Cortex of kidney (tissue), 1 donor: ENCODE measurements at places on chromosomes 4 and X.

DNA sequence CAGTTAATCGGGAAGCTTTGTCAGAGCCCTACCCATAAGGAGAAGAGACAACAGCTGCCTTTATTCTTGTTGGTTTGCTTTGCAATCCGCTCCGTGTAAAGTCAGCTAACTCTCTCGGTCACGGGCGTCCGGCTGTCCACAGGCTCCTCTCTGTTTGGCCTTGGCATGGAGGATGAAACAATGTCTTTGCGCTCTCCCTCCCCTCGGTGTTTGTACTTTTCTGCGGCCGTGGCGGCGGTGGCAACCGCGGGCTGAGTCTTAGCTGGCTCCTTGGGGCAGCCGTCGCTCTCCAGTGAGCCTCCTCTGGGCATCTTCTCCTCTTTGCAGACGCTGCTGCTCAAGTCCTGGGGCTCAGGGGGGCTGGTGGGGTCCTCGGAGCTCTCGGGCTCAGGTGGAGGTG lies 10.6 kb upstream of the IRAK1 start:
- no peak for DNase-seq

DNA sequence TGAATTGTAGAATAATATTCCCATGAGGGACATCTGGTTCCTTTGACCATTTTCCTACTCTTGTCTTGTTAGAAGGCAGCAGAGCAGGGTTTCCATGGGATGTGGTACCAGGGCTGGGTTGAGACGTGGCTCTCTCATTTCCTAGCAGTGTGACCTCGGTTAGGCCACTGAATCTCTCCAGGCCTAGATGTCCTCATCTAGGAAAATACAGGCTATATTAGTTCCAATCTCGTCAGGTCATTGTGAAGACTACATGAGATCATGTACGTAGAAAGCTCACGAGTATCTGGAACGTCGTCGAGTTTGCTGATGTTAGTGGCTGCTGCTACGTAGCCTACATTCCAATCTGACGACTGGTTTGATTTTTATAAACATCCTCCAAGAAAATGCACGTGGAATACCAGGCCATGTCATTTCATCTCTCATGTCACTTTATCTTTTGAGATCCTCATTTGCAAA lies 278.2 kb upstream of the GATB start:
- no peak for DNase-seq

DNA sequence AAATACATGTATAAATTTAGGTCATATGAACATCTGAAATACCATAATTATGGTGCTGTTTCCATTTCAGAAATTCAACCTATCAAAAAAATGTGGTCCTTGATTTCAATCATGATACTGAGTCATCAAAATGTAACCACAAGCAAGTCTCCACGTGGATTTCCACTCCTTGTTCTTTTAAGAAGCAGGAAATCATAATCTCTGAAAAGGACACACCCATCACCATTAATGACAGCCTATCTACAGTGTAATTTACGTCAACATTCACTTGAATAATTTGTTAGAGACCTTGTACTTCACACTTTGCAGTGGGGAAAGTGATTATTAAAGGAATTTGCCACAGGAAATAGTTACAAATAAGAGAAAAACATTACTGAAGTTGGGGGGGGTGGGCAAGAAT lies 17.7 kb upstream of the SLC7A11 start:
- DNase-seq = no peak

- DNase-seq = no peak
These were observed 152.9 kb downstream of the PTTG2 start for GRCh38 chr4:38113132-38113531.

DNA sequence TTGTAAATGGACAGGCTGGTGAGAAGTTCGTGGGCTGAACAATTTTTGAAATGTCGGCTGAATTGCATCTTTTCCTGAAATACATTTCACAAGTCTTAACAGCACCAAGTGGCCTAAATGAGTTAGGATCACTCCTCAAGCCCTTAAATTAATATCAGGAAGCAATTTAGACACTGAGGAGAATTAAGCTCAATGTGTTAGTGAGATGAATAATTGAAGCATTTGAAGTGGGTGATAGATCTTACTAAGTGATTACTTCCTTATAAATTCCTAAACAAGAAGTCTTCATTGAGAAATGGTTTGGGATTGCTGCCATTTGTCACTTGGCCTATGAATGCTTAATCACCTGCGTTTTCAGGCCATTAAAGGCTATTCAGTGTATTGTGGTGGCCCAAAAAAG lies 116.8 kb downstream of the NAA11 start:
- no peak for DNase-seq

DNA sequence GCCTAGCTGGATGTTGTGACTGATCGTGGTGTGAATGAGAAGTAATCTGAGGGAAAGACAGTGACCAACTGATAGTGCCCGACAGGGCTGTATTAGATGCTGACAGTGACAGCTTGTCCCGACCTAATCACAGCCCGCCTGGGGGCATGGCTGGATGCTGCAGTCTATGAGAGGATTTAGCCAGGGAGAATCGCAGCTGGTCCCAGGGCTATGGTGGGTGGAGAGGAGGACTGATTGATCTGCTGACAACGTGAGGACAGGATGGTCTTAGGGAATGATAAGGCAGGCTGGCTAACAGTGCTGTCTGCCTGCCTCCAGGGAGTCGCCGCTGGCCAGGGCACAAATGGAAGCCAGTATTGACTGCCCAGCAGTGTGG lies 621 bp upstream of the SUV39H1 start:
- no peak for DNase-seq
